NCI-H774 (cell line): ENCODE measurements at places on chromosomes 1 and 21.

- no peak for DNase-seq
Observed at GRCh38 chr1:225834417-225835329, 24.7 kb downstream of the EPHX1 start.

DNA sequence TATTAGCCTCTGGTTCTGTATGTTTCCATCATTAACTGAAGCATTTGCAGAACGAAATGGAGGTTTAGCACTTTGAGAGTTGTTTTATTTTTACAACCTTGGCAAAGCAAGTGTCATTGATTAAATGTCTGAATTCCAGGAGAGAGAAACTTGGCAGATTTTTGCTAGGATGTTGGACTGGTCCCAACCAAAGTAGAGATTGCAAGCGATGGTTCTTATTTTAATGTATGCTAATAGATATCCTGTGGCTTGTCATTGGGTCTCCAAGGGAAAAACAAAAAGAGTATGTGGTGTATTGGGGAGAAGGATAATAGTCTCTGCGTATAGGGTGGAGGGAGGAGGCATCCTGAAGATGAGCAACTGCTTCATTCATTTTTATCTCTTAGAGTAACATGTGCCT is 457.2 kb upstream of the RUNX1 start:
- DNase-seq = no peak

GRCh38 chr1:113931451-113931851 is 2.3 kb downstream of the HIPK1 start:
- no peak for DNase-seq

DNA sequence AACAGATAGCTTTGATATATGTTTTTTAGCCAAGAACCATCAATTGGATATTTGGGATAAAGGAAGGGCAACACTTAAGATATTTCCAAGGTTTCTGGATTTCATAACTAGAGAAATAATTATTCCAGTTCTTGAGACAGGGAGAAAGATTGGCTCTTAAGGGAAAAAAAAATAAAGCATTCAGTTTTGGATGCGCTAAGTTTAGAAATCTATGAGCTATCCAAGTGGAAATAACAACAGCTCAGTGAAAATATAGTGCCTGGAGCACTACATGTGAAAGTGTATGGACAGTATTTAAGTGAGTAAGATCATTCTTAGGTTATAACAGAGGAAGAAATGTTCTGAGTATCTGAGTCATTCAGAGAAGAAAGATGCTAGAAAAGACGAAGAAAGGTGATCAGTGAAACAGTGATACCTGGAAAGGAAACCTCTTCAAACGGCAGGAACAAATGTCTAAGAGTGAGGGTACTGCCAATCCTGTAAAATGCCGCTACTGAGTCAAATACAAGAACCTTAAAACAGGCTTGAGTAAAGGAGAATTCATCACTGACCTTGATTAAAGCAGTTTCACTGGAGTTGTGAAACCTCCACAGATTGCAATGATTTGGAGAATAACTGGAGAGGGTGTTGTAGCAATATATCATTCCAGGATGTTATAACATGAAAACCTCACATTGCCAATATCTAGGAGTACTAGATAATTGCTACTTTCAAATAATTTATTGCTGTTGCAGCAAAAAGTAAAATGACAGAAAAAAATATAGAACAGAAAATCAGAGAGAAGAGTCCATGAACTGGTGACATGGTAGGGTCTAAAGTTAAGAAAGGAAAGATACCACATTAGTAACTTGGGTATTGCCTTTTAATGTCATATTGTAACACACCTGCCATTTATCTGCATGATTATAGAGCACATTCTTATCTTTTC is 482.1 kb upstream of the RGS18 start:
- no peak for DNase-seq

GRCh38 chr1:57204942-57205787 is 218.7 kb downstream of the DAB1 start:
- DNase-seq = no peak

DNA sequence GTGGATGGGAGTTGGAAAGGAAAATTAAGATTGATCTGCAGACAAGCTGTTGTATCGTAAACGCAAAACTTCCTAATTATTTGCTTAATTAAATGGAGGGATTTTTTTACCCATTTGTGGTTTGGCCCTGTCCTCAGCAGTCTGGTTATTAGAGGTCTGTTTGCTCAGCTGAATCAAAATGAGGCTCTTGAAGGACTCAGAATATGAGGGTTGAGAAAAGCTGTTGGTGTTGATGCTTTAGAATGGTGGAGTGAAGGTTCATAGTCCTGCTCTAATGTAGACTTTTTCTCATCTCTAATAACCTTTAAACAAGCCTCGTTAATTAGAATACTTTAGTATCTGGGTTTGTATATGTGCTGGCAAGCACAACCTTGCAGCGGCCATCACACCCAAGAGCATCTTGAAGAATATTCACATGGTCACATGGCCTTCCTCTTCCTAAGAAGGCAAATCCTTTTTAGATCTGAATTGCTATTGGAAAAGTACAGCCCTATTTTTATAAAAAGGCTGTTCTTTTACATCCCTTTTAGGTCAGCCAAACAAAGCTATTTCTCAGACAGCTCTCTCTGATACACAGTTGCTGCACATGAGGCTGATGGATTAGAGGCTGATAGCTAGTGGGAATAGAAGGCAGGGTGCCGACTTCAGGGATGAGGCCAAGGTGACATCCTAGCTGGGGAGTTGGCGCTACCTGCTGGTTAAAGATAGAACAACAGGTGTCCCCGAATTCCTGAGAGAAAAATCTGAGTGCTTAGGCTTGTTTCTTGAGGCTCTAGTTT is 53.8 kb downstream of the MACF1 start:
- DNase-seq = peak; percentile 77

DNA sequence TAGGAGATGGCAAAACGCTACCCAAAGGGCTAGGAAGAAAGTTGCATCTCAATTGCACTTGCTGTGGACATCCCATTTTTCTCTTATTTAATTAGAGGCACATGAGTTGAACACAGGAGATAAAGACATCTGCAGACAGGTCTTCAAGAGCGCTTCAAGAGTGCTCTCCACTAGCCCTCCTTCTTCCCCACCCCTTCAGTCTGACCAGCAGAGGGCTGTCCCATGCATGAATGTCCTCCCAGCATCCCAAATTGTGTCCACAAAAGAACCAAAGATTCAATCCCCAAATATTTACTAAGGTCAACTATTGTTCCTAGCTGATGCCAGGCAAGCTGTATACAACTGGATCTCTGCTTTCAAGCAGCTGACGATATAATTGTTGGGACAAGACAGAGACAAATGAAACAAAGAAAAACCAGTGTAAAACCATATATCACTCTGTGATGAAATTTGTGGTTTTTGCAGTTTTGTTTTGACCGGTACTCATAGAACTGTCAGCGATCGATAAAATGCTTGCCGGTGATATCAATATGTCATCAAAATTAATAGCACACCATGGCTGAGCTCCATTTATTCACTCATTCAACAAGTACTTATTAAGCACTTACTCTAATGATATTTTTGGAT is 174.2 kb downstream of the TNR start:
- no peak for DNase-seq

- no peak for DNase-seq
Observed at GRCh38 chr1:69765951-69766350, 198.2 kb downstream of the LRRC7 start.

DNA sequence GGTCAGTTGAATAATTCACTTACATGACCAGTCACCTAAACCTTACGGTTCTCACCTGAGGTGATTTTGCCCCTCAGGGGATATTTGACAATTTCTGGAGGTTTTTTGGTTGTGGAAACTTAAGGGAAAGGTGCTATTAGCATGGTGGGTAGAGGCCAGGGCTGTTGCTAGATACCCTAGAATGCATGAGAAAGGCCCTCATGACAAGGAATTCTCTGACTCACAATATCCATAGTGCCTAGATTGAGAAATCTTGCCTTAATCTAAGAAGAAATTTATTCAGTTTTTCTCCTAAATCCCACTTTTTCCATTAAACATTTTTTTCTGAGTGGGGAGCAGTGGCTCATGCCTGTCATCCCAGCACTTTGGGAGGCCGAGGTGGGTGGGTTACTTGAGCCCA is 119.7 kb downstream of the TGFB2 start:
- DNase-seq = no peak

- peak; percentile 70 for DNase-seq
Observed at GRCh38 chr1:236280438-236281197, 1.1 kb downstream of the ERO1B start.

- no peak for DNase-seq
Observed at GRCh38 chr1:175176246-175176645, 16.3 kb downstream of the KIAA0040 start.
